ENCODE measurements at places on chromosomes 2 and 18.

GRCh38 chr2:236535024-236535423, 34.6 kb upstream of the ACKR3 start:
- peak; percentile 38 for DNase-seq

GRCh38 chr2:226898121-226898520, 62.3 kb downstream of the RHBDD1 start:
- DNase-seq, result no peak

DNA sequence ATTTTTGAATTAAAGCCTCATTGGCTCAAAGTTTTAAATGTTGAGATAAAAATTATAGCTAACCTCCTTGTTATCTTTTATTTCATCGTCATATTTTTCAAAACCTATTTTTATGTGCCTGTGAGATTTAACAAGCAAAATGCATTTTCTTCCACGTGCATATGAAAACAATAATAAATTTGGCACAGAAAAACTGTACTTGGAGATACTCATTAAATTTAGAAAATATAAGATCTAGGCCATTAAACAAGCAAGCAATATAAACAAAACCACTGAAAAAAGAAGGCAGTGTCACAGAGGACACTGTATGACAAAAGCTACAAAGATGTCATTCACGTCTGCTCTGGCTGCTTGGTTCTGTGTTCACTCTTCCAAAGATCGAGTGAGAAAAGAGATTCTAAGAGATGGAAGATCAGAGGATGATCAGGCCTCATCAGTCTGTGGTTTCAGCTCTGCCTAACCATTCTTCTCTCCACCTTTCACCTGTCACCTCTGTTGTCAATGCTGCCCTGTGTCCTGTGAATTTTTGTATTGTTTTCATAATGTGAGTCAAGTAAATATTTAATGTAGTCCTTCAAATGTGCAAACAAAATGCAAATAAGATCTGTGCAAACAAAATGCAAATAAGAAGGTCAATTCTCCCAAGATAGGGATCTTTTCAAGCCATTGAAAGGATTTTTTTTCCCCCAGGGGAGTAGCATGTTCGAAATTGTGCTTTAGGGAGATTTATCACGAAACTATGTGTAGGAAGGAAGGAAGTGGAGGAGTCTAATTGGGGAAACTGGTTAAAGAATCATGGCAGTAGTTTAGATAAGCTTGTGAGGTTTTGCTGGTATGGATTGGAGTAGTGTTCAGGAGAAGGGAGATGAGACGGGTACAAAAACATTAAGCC, 138.7 kb upstream of the RBMS1 start:
- DNase-seq, result no peak

DNA sequence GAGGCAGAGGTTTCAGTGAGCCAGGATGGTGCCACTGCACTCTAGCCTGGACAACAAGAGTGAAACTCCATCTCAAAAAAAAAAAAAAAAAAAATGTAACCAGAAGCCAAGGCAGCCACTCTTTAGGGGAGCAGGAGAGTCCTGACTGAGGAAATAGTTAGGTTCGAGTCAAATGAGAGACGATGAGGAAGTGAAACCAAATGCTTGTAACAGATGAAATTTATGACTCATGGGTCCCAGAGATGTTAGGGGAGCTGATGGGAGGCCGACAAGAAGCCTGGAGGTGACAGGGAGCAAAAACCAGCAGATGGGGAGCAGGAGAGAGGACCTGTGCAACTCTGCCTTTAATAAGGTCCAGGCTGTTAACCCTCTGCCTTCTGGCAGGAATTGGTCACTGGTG, 756.1 kb upstream of the DDX18 start:
- no peak for DNase-seq

DNA sequence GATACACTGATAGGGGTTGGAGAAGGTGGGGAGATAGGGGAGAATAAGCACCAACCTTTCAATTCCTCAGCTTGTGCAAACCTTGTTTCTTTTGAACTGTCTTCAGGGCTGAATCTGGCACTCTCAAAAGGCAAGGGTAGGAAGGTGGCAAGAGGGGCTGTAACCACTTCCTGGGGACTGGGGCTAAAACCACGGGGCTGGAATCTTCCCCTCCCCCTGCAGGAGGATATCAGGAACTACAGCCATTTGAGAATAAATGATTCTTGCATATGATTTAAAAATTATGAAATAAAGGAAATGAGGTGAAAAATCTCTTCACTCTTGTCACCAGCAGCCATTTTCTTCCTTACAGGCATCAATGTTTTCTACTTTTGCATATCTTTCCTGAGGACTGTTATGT, 50.8 kb downstream of the ATOH8 start:
- peak; percentile 46 for DNase-seq

DNA sequence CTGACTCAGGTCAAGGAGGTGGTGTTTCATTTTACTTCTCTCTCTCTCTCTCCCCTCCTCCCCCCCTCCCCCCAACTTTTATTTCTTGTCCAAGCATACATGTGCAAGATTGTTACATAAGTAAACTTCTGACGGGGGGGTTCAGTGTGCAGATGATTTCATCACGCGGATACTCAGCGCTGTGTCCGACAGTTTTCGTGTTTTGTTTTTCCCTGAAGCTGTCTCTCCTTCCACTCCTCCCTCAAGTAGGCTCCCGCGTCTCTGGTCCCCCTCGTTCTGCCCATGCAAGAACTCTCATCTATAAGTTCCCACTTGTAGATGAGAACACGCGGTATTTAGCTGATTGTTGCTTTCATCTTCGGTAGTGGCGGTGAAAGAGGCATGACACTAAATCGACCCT, 111.0 kb upstream of the ANKRD30BL start:
- DNase-seq, result no peak

DNA sequence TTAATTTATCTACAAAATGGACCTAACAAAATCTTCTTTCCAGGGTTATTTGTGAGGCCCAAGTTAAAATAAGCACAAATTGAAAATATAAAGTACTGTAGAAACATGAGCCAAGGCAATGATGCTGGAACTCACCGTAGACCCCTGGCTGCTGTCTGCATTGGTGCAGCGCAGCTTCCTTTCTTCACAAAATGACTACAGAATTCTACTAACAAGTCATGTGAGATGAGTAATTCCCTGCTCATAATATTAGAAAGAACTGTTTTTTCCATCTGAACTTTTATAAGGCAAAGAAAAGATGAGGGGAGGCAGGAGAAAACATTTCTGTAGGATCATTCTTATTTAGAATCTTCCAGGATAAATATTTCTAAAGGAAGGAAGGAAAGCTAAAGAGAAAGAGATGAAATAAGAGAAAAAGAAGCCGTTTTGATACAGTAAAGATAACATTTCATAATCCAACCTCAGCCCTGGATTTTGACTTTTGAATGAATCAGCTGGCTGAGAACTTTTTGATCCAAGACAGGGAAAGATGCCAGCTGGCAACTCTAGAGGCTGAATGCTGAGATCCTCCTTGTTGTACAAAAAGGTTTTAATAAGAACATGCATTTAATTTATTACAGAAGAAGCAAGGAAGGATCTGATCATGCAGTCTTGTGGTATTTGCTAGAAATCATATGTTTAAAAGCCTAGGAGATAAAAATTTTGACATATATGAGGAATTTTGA, 183.9 kb upstream of the KLHL14 start:
- DNase-seq, result peak; percentile 50

DNA sequence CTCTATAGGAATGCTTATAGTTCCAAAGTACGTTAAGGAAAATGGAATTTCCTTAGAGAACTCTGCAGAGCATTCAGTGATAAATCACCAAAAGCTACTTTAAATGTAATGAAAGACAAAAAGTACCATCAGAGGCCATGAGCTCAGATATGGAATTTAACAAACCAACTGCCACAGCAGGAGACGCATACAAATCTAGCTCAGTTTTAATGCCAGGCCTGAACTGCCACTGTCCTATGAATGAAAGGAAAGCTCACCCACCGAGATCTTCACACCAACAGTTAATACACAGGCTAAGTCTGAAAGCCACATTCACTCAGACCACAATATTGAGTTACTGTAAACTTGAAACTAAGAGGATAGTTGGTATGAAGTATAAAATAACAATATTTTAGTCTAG, 126.8 kb downstream of the ZNF516 start:
- no peak for DNase-seq

DNA sequence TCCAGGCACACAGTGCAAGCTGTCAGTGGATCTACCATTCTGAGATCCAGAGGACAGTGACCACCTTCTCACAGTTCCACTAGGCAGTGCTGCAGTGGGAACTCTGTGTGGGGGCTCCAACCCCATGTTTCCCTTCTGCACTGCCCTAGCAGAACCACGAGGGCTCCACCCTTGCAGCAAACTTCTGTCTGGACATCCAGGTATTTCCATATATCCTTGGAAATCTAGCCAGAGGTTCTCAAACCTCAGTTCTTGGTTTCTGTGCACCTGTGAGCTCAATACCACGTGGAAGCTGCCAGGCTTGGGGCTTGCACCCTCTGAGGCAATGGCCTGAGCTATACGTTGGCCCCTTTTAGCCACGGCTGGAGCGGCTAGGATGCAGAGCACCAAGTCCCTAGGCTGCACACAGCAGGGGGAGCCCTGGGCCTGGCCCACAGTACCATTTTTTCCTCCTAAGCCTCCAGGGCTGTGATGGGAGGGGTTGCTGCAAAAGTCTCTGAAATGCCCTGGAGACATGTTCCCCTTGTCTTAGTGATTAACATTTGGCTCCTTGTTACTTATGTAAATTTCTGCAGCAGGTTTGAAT, 77.5 kb downstream of the MAP4K3 start:
- DNase-seq, result no peak

All from GM23248 (cell line).